Activated CD8-positive, alpha-beta T cell treated with anti-CD3 and anti-CD28 coated beads for 36 hours (primary cell): ENCODE measurements at places on chromosomes 3 and 15. TPM values are rescaled to one million over a fixed set of nuclear protein-coding genes. Genes with fewer than 3 reads are reported as not detected.

Gene SLC28A1
- not detected for total RNA-seq

Gene RTP1
- not detected for total RNA-seq

Gene RBP2
- total RNA-seq: not detected

DNA sequence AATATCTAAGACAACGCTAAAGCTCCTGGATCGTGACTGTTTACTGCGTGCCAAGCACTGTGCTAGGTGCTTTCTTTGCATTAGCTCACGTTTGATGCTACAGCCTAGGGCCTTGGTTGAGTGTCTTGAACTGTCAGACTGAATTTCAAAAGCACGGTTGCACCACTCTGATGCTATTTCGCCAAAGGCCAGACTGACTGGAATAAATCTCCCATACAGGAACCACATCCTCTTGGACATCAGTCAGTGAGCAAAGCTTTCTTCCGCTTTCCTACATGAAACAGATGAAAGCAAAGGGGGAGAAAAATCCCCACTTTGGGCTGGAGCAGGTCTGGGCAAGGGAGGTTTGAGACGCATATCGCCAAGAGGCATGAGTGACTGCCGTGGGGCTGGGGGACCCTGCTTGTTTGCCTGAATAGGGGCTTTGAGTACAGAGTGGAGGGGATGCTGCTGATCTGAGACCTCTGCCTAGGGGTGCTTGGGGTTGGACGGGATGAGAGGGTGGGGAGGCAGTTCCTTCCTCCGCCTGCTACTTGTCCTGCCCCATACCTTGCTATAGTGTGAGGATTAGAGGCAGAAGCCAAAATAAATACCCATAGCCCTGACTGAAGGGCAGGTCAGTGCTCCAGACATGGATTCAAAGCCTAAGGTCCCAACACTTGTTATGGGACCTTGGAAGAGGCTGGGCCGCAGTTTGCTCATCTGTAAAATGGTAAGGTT is 5.3 kb downstream of the FGD5 start:
- DNase-seq: no peak

- no peak for DNase-seq
These were observed 295.3 kb downstream of the GBE1 start for GRCh38 chr3:81466201-81466560.

DNA sequence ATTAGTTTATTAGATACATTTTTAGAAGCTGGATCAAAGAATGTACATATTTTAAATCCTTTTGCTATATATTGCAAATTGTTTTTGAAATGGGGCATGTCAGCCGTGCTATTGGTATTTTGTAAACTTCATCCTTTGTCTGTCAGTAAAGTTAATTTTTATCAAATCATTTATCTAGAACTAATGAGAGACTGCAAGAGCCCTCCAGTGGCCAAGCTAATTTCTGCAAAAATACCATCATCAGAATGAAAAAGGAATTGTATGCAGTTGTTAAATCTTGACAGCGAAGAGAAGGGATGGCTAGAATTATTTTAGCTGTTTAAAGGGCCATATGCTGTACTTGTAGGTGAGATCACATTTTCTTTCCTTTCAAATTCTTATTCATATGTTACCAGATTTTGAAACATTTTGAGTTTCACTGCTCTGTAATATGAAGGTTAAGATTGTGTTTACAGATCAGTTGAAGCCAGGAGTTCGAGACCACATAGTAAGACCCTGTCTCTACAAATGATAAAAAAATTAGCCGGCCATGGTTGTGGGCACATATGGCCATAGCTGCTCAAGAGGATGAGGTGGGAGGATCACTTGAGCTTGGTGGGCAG is 8.1 kb upstream of the CLDN11 start:
- DNase-seq: no peak

DNA sequence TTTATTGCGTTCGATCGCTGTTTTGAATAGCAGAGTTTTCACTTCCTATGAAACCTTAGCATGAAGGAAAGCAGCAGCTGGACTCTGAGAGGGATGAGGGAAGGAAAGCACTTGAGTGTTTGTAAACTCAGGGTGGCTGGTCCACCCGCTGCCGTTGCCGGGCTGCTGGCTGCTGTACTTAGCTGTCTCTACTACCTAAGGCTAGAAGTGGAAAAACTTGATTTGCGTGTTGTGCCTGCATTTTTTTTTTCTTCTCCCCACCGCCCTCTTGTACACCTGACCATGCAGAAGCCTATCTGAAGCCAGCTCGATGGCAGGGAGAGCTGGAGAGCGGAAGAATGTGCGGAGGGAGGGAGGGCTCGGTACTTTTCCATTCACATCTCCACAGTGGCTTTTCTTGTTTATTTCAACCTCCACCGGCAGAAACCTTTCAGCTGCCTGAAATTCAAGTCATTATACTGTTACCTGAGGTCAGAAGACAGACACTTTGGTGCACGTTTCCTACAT is 4.8 kb upstream of the BCL6 start:
- no peak for DNase-seq

DNA sequence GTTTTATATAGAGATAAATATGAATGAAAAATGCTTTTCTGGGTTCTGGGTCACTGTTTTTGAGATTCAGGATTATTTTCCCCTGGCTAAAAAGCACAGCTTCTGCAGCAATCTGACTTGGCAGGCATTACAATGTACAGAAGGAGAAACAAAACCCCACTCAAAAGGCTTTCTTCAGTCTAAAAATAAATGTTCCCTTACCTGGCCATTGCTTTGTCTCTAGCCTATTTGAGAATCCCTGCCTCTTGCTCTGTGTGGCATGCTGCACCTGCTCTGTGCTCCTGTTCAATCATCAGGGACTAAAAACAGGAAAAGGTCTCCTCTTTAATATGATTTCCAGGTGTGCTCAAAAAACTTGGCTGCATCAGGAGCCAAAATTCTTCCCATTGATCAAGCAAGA is 187.4 kb upstream of the STAC start:
- no peak for DNase-seq

DNA sequence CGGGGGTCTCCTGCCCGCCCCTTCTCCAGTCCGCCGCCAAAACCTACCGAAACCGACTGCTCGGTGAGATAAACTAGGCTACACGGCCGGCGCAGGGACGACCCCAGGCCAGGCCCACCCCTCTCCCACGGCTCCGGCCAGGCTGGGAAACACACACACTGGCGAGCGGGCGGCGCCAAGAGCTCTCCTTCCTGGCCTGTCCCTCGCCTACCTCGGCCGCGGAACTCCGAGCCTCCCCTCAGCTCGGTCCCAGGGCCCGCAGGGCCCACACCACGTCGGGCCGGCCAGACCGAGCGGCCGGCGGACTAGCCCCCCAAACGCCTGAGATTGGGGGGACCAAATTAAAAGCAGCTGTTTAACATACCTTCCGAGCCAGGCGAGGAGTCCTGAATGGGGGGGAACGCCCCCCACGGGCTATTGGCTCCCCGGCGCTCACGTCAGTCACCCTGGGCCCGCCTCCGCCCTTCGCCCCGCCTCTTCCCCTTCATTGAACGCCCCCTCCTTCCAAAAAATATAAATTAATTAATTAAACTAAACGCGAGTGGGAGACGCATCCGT is 4.0 kb upstream of the SIN3A start:
- DNase-seq: peak; percentile 96

- DNase-seq: no peak
These were observed 59.4 kb downstream of the CMSS1 start for GRCh38 chr3:99877031-99877579.
